ENCODE measurements at places on chromosomes 5 and 9.

GRCh38 chr9:126454795-126455194 is 128.2 kb downstream of the MVB12B start:
- no peak for DNase-seq

- no peak for DNase-seq
These were observed 6.9 kb downstream of the GSN start for GRCh38 chr9:121274851-121275250.

GRCh38 chr5:133520062-133520461 is 92.3 kb downstream of the FSTL4 start:
- DNase-seq, result no peak

DNA sequence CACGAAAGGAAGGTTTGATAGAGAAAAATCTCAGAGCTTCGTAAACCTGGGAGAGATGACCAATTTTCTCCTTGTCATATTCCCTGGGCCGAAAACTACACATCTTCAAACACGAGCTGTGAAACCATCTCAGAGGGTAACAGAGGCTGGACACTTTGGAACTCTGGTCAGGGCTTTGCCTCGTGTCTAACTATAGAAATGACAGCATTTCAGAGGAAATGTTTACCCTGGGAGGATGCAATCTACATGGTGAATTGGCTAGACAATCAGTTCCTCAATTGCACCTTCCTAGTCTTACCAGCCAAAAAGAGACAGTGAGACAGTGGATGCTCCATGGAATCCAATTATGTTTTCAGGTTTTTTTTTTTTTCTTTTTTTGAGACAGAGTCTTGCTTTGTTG is 108.6 kb upstream of the PPP1R2B start:
- no peak for DNase-seq

DNA sequence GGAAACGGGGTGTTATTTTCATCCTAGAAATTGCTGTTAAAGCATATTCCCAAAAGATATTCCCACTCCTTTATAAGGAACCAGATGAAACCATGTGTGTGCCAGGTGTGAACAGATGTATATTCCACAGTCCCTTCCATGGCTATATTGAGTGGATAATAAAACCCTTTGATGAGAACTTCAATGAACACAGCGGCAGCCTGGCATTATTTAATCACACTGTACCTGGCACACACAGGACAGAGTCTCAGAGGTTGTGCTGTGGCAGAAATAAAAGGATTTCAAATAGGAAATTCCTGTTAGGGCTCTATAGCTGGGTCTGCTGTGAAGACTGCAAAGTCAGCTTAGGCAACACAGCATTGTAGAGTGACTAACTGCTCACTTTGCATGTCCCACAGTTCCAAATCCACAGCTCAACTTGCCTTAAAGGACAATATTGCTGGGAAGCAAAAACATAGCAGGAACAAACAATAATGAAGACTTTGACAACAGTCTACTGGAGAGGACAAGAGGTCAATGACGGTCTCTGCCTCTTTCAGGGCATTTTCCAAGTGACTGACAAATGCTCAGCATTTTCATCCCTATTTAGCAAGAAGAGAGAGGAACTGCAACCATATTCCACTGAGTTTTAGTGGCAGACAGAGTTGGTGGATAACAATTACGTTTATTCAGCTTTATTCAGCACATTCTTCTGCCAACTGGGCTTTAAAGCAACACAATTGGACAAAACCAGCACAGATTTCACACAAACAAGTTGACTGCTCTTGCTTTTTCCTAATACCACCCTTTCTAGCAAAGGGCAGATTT is 255.7 kb upstream of the RGMB start:
- no peak for DNase-seq

- DNase-seq, result no peak
These were observed 61.3 kb upstream of the TYRP1 start for GRCh38 chr9:12631866-12632265.

- DNase-seq, result peak; percentile 90
These were observed at the start of gene BNIP1 for GRCh38 chr5:173144200-173145176. Gene BNIP1, plus strand, starts transcription at chr5:173144531. Its CDS starts 15 bp downstream, at chr5:173144546.

DNA sequence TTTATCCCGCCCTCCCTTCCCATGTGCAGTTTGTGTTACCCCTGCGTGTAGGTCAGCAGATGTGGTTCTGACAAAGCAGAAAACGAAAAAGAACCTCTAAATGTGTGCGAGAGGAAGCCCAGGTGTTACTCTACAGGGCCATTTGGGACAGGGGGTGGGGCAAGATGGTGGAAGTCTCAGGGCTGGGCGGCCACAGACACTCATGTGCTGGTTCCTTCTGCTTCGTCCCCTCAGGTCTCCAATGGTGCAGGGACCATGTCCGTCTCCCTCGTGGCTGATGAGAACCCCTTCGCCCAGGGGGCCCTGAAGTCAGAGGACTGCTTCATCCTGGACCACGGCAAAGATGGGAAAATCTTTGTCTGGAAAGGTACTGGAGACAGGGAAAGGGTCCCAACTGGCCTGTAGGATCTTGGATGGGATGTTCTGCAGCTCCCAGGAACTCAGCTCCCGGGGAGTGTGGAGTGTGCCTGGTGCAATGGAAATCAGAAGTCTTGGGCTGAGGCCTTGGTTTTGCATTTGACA is 49.0 kb downstream of the GSN start:
- no peak for DNase-seq

DNA sequence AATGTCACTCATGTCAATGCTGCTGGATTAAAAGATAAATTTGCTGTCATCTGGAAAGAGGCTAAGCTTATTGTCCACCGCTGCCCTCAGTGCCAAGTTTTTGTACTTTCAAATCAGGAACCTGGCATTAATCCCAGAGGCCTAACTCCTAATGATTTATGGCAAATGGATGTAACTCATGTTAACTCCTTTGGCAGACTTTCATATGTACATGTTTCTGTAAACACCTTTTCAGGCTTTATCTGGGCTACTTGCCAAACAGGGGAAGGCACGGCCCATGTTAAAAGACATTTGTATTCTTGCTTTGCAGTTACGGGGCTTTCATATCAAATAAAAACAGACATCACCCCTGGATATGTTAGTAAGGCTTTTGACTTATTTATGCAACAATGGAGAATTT is 608.0 kb upstream of the ACO1 start:
- no peak for DNase-seq

DNA sequence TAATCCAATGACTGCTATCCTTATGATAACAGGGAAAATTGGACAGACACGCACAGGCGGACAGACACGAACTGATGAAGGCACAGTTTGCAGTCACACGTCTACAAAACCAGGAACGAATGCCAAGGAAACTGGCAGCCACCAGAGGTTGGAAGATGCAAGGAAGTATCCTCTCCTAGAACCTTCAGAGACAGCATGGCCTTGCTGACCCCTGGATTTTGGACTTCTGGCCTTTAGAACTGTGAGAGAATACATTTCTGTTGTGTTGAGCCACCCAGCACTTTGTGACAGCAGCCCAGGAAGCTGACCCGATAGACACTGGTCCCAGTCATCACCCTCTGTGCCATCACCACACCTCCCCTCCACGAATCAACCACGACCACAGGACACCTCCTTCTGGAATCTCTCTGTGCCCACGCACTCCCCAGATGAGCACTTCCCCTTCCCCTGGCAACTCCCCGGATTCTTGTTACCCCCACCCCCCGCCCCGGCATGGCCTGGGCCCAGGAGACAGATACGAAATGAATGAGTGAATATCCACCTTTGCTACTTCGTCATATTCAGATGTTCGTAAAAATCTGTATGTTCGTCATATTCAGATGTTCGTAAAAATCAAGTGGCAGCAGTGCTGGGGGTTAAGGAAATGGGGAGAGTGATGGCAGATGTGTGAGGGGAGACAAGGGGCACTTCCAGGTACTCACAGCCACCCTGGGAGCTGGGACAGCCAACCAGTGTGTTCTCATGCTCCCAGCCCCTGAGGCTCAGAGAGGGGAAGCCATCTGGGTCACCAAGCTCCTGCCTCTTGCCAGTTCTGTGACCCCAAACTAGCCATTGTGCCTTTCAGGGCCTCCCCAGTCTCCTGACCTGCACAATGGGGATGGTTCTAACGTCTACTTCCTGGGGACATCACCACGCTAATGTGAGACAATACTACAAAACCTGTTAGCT is 18.5 kb downstream of the GBGT1 start:
- DNase-seq, result no peak

DNA sequence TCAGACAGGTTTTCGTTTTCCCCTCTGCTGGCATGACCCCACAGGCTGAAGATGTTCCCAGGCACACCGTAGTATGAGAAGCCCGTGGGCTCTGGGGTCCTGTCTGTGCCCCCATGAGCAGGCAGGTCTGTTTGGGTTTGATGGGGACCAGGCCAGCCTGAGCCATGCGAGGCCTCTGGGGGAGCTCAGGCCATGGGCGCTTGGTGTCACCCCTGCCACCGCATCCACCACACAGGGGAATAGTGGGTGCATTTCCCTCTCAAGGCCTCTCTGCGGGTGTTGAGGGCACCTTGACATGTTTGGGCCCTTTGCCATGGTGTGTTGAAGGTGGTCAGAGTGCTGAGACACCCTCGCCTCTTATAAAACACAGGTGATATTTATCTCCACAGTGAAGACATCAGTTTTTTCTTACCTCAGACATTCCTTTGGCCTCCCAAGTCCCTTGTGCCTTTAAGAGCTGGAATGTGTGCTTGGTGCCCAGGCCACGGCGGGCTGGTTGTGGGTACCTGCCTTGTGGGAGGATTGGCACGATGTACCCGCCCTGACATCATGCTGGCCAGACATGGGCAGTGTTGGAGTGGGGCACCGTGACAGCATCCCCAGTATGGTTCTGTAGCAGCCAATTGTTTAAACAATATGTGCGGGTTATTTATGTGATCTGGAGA is 68.3 kb downstream of the WNK2 start:
- DNase-seq, result no peak

GRCh38 chr9:33044162-33044673 is 19.1 kb downstream of the DNAJA1 start:
- DNase-seq, result peak; percentile 72

DNA sequence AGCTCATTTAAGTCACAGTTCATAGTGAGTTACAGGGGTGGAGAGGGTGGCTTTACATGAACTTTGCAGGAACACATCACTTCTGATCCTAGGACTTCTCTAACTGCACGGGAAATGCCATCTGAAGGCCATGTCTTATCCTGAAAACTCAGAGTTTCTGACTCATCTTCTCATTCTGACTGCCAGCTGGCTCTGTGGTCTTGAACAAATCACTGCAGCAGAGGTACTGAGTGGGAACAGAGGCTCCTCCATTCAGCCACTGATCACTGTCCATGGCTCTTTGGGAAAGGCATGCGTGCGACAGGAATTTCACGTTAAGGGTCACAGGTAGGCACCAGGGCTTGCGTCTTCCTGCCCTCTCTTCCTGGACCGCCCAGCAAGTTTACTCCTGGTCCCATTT is 114.6 kb upstream of the LRRTM2 start:
- no peak for DNase-seq

GRCh38 chr5:1494780-1495524 is 28.8 kb downstream of the LPCAT1 start:
- no peak for DNase-seq

GRCh38 chr5:8848997-8849594 is 696.8 kb downstream of the SEMA5A start:
- no peak for DNase-seq

- DNase-seq, result no peak
These were observed 34.9 kb downstream of the TENT4A start for GRCh38 chr5:6748142-6748541.

GRCh38 chr9:92963831-92964606 is 16.7 kb downstream of the FGD3 start:
- no peak for DNase-seq

- DNase-seq, result no peak
These were observed 211.2 kb upstream of the DAPK1 start for GRCh38 chr9:87286506-87286905.

DNA sequence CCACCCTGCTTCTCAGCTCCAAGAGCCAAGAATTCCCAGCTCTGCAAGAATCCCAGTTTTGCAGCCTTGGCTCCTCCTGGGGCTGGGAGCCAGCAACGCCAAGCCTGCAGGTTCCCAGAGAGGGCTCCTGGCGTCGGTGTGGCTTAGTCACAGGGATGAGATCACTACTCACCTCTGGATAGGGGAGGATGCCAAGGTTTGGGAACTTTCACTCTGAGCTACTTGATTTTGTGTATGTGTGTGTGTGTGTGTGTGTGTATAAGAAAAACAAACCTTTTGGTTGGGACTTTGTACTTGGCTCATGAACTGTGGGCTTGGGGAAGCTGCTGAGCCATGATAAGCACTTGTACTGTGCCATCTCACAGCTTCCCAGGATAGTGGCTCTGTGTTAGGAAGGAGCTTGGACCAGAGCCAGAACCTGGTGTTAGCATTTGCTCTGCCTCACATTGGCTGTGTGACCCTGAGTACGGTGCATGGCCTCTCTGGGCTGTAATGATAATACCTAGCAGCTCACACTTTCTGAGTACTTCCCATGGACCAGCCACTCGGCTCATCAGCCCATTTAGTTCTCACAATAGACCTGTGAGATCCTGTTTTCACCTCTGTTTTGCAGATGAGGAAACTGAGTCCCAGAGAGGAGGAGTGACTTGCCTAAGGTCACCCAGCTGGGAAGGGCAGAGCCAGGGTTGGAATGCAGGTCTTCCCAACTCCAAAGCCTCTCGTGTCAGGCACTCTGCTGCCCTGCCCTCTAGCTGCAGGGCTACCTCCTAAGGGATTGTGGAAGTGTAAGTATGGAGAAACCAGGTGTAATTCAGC is 41.4 kb upstream of the DAB2IP start:
- no peak for DNase-seq

DNA sequence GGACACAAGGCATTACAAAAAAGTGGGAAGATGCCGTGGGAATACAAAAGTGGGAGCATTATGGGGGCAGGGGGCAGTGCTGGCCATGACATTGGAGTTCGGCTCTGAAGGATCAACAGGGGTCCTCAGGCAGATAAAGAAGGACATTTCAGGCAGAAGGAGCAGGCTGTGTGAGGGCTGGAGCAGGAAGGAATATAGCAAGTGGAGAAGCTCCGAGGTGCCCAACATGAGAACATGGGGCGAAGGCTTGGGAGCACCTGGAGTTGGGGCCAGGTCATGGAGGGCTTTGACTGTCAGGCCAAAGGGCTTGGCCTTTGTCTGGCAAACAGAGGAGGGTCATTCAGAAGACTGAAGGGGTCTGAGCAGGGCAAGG is 2.5 kb downstream of the B4GALT7 start:
- no peak for DNase-seq

DNA sequence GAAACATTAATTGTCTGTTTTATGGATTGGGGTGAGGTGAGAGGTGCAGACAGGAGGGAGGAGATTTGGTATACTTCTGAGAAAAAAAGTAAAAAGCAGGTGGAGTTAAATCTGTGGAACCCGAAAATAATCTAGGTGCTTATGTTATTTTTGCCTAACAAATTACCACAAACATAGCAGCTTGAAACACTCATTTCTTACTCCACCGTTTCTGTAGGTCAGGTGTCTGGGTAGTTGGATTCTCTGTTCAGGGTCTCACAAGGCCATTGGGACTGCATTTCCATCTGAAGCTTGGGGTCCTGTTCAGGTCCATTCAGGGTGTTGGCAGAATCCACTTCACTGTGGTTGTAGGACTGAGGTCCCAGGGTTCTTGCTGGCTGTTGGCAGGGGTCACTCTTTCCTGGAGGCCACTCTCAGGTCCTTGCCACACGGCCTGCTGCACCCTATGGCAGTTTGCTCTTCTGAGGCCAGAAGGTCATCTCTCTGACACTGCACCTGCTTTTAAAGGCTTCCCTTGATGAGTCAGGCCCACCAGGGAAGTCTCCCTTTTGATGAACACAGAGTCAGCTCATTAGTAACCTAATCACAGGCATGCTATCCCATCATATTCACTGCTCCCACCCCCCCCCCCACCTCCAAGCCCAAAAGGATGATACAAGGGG is 82.2 kb downstream of the TRIO start:
- no peak for DNase-seq
